ENCODE measurements at places on chromosomes 2 and 18.

- no peak for DNase-seq
These were observed 186.2 kb upstream of the REG3G start for GRCh38 chr2:78839259-78839658.

DNA sequence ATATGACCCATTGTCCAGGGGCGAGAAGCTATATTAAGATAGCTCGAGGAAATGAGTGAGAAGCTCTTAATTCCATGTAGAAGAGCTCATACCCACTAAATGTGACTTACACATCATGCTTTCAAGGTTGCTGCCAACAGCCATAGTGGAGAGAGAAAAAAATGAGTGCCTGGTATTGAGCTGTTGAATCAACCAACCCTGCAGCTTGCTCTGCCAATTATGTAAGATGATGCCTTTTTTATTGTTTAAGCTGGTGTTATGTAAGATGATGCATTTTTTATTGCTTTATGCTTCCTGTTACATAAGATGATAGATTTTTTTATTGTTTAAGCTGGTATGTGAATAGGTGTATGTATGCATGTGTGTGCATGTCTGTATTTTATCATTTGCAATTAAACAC, 228.2 kb downstream of the CCDC178 start:
- DNase-seq = no peak

GRCh38 chr2:240639566-240639965, 14.3 kb downstream of the GPR35 start:
- DNase-seq = no peak

DNA sequence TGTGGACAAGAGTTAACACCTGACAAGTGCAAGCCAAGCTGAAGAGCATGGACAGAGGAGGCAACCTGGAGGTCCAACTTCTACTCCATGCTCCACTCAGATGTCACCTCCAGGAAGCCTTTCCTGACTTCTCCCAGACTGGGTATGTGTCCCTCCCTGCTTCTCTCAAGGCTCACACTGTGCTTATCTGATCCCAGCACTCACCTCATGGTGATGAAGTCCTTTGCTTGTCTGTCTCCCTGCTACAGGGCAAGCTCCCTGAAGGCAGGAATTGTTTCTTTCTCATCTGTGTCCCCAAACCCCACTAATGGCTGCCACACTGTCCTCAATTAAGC, 2.7 kb upstream of the SLC30A3 start:
- no peak for DNase-seq

GRCh38 chr18:22912835-22913234, 20.3 kb upstream of the RBBP8 start:
- DNase-seq = no peak

DNA sequence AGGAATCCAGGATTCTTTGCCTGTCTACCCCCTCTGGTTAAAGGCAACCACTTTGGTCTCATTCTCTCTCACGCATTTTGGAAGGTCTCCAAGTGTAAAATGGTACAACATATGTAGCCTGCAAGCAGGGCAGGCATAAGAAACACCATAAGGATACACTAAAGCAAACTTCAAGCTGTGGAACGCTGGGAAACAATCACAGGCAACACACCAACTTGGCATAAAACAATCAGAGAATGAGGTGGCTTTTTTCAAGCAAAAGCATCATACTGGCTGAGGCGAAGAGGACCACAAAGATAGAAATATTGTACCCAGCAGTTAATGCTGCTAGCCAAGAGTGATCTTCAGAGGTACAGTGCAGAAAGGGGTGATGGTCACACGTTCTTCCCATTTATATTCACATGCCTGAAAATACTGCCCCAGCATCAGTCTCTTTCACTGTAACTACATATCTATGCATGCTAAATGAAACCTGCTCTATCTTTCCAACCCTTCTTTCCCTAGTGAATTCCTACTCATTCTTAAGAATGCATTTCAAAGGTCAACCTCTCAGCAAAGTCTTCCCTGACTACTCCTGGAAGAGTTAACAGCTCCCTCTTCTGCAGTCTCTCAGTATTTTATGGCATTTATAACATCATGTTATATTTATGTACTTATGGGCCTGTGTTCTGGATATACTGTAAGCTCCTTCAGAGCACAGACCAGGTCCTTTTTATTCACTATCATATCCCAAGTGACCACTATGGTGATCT, 71.9 kb upstream of the GALNT5 start:
- no peak for DNase-seq

GRCh38 chr2:226474131-226474530, 325.5 kb downstream of the IRS1 start:
- no peak for DNase-seq

DNA sequence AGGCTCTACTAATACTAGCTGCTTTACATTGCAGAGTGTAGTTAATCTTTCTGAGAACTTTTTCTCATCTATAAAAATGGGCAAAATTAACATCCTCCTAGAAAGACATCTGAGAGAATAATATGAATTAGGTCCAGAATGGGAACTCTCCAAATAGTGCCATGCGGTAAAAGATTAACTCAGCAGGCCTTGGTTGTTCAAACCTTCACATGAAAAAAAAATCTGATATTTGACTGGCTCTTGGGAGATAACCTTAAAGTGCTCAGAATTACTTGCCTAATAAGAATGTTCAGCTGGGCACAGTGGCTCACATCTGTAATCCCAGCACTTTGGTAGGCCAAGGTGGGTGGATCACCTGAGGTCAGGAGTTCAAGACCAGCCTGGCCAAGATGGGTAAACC, 5.5 kb upstream of the CXXC1 start:
- DNase-seq = no peak

DNA sequence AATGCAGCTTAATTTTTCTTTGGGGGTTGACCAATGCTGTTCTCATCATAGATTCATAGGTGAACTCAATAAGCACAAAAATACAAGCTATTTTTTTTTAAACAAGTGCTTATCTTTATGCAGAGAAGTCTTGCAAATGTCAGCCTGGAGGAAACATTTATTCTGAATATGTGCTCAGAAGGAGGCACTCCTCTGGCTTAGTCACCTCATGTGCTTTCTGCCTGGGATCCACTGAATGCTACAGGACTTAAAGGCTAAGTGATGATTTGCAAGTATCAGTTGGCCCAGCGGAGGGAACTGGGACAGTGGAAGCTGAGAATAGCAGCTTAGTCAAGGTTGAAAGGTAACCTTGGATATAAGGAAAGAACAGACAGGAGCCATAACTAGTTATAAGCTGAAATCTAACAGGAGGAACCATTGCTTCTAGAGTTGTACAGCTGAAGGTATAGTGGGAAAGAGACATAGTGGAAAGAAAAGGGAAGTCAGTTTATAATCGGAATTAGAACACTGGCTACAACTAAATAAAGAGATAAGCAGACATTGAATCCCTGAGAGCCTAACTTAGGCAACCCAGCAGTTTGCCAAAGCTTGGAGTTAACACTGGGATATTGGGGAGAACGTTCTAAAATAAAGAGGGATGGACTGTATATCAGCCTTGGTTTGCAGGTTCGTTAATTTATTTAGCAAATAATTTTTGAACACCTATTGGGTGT, 488.7 kb downstream of the SUCLG1 start:
- no peak for DNase-seq
